ENCODE measurements at places on chromosomes 16 and 17. TPM values are rescaled to one million over a fixed set of nuclear protein-coding genes. Genes with fewer than 3 reads are reported as not detected.

Gene AANAT
- total RNA-seq = not detected

Gene SLC38A8
- not detected for total RNA-seq

Gene MARCHF10
- total RNA-seq = under 0.01 TPM

Gene STAT5A
- total RNA-seq = 44.2 TPM

Gene GH2
- total RNA-seq = not detected

Gene ADGRG3
- 0.65 TPM for total RNA-seq

Gene SLC22A31
- not detected for total RNA-seq

All from lung microvascular endothelial cell (primary cell).